ENCODE measurements at places on chromosomes 12 and 14.

- DNase-seq = no peak
Measured at GRCh38 chr14:58812050-58812910, 174.5 kb downstream of the DACT1 start.

DNA sequence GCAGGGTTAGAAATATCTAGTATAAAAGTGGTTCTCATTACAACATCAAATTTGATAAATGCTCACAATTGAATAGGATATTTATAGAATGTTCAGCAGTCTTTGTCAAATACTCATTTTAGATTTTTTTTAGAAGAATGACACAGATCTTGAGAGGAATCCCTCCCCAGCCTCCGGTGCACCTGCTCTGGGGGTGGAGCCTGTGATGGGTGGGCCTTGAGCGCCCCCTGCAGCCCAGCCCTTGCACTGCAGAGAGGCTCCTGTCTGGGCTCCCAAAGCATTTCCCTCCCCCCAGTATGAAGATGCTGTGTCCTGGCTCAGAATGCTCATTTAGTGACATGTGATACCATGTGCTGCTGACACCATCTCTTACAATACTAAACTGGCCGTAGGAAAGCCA is 792.3 kb downstream of the TMEM121 start:
- no peak for DNase-seq

- DNase-seq = no peak
Measured at GRCh38 chr12:54032086-54032619, 697 bp upstream of the HOXC5 start.

DNA sequence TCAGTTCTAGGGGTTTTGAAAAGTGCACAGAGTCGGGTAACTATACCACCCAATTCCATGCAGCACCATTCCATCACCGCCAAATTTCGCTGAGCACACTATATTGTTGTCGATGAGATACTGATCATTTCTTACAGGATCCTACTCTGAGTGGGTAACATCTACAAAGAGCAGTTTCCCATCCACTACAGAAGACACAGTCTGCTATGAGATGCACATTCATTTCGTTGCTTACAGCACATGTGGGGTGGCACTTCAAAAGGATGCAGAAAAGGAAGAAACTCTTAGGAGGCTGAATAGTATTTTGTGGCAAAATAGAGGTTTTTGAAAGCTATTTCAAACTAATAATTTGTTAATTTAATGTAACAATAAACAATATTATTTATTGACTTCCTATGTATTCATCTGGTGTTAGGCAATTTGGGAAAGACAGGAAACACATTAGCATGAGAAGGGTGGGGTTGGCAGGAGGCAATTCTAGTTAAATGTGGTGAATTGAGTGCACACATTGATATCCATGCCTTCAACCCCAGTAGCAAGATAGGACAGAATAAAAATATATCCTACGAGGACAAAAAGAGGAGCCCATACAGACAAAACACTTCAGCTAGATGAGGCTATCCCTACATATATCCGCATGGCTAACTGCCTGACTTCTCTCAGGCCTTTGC is 186.8 kb upstream of the PARP11 start:
- no peak for DNase-seq

DNA sequence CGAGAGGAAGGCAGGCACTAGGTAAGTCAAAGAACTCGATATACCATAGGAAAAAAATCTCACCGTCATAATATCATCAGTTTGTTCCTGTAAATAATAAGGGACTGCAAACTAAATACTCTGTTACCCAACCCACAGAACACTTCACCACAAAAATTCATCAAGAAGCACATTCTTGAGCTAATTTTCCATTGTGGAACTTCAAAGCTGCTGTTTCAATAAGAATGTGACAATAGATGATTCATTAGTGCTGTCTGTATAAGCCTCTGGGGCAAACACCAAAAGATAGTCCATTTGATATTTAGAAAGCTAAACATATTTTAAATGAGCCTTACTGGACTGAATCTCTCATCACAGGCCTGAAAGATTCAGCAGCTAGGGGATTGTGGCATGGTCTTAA is 219.4 kb downstream of the KSR2 start:
- DNase-seq = no peak

- DNase-seq = peak; percentile 37
Measured at GRCh38 chr14:32372154-32372553, 43.1 kb downstream of the AKAP6 start.

DNA sequence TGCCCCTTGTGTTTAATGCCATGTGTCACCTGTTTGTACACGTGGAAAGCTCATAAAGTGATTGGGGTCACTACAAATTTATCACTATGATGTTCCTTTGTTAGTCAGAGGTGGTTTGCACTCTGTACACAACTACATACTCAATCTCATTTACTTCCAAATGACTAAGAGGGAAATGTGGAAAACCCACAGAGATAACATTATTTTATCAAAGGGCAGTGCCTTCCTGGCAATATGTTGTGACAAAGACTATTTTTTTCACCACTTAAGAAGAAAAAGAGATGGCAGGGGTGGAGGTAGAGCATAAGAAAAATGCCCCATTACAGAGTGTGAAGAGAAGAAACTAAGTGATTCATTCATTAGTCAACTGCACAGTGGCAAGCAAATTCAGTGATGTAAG is 1064.1 kb upstream of the FLRT2 start:
- no peak for DNase-seq

DNA sequence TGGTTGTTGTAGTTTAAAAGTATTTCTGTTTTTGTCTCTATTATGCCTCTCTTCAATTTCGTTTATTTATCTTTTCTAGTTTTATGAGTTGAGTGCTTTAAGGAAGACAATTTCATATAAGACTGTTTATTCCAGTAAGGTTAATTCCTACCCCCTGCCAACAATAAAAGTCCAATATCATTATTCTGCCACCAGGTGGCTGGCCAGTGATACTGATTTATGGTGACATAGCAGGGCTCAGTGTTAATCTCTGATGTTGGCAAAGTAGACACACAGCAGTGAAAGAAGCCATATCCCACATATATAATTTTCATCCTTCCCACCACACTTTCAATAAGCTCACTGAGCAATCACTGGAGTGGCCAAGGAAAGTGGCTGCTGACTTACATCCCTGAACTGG is 69.0 kb upstream of the BMP4 start:
- DNase-seq = no peak

DNA sequence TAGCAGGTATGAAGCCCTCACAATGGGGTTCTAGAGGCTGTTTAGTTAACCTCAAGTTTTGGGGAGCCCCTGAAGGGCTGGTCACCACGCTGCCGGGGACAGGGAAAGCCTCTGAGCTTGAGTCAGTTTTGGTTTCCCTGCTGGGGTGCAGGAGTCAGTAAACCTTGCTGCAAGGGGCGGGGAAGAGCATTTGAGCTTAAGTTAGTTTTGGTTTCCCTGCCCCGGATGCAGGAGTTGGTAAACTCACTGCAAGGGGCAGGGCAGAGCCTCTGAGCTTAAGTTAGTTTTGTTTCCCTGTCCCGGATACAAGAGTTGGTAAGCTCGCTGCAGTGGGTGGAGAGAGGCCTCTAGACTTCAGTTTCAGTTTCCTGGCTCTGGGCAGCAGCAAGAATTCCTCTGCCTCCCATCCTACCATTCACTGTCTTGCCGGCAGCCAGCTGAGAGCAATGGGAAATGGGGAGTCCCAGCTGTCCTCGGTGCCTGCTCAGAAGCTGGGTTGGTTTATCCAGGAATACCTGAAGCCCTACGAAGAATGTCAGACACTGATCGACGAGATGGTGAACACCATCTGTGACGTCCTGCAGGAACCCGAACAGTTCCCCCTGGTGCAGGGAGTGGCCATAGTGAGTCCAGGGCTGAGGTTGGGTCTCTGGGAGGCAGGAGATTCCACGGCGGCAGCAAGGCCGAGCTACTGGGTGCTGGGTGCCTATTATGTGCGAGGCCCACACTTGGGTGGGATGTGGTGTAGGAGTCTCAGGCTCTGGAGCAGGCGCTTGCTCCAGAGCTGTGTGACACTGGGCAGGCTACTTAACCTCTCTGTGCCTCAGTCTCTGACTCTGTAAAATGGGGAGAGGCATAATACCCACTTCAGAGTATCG is at the start of gene OAS2:
TSS of gene OAS2 (plus strand) at position 357 of the 878 bp plus-strand sequence. CDS start at position 447, 90 bp downstream.
- no peak for DNase-seq

GRCh38 chr12:56989861-56990610 is 16.3 kb downstream of the ZBTB39 start:
- no peak for DNase-seq

DNA sequence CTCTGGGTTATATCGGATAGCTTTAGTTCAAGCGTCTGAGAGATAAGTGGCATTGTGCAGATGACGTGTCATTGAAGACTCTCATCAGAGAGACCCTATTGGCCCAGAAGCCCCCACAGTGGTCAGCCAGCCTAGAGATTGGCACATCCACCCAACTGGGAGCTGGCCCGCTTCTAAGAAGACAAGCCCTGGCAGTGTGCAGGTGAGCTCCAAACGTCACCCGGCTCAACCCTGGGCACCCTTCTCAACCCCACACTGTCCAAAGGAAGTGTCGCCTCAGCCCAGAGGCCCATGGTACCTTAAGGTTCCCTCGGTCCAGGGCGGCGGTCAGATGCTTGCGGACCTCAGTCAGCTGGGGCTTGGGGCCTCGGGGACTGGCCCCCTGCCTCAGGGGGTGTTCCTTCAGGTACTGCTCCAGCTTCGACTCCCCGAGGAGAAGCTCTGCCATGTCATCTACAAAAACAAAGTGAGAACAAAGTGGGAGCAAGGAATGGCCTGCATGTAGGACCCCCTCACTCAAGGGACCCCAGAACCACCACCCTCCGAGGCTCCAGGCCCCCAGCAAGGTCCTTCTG is 30.3 kb downstream of the TTC7B start:
- no peak for DNase-seq

DNA sequence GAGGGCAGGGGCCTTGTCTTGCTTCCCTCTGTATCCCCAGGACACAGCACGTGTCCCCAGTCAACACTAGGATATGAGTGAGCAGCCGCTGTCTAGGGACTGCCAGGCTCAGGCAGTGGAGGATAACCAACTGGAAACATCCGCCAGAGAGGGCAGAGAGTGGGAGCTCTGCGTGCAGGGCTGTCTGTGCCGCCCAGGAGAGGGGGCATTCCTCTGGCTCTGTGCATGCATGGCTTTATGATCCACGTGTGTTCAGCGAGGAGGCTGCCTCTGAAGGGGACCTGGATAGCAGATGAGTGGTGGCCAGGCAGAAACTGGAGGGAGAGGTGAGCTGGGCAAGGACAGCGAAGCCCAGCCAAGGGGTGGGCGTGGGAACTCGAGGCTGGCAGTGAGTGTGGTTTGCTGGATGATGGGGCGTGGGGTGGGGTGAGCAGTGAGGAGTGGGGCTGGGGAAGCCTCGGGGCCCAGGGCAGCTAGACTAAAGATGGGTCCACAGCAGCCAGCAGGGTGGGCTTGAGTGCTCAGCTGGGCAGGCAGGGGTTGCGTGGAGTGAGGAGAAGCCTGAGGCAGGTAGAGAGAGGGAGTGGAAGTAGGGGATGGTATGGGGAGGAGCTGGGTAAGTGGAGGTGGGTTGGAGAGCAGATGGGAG is 72.9 kb downstream of the PRIMA1 start:
- no peak for DNase-seq

Data from brain pericyte (primary cell).